D341Med (cell line): ENCODE measurements at places on chromosomes 1 and 21.

DNA sequence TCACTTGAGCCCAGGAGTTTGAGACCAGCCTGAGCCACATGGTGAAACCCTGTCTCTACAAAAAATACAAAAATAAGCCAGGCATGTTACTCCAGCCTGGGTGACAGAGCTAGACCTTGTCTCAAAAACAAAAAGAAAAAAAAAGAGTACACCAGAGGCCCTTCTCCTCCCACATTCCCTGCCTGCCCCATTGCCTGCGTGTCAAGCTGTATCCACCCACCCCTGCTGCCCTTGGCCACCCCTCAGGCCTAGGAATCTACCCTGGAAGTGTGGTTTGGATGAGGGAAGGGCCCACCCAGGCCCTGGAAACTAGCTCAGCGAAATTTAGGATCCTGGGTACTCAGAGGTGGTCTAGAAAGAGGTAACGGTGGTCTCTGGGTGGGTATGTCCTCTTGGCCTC is 25.7 kb upstream of the WASF2 start:
- DNase-seq: peak; percentile 9

DNA sequence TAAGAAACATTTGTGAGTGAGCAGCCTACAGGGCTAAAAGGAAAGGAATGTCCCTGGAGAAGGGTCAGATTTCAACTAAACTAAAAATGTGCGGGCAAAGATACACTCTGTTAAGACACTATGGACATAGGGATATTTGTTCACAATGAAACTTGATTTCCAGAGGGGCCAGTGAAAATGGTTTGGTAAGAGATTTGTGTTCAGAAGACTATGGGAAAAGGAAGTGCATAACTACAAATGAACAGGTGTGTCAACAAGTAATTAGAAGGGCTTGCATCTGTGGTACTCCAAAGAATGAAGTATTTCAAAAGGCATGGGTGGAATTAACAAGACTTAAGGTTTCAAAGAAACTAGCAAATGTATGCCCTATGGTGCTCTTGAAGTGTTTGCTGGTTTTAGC is 60.4 kb downstream of the NME7 start:
- no peak for DNase-seq

DNA sequence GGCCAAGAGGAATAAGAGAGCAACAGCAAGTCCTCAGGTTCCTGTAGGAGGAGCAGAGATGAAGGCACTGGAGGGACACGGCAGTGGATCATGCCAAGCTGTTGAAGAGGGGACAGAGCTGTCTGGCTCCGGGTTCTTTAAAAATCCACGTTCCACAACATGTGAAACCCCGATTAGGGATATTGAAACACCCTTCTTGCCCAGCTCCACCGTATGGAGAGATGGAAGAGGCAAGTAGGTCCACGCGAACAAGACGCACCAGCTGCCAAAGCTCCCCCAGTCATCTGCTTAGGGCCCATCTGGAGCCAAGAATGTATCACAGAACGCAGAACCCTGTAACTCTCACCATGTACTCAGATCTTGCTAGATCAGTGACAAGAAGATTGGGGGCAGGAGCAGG is 3.9 kb downstream of the C1orf198 start:
- DNase-seq: no peak

- DNase-seq: peak; percentile 80
Observed at GRCh38 chr1:210294999-210295745, 33.5 kb upstream of the HHAT start.

DNA sequence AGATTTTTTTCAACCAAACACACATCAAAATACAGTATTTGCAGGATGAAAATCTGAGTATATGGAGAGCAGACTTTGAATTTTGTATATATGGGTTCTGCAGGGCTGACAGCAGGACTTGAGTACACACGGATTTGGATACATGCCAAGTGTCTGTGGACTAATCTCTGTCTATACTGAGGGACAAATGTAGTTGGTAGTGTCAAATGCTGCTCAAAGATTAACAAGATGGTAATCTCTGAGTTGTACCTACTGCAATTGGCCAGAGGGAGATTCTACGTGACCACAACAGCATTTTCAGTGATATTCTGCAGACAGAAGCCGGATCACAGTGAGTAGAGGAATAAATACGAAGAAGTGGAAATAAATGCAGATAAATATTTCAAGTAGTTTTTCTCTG is 43.4 kb downstream of the SHCBP1L start:
- no peak for DNase-seq

DNA sequence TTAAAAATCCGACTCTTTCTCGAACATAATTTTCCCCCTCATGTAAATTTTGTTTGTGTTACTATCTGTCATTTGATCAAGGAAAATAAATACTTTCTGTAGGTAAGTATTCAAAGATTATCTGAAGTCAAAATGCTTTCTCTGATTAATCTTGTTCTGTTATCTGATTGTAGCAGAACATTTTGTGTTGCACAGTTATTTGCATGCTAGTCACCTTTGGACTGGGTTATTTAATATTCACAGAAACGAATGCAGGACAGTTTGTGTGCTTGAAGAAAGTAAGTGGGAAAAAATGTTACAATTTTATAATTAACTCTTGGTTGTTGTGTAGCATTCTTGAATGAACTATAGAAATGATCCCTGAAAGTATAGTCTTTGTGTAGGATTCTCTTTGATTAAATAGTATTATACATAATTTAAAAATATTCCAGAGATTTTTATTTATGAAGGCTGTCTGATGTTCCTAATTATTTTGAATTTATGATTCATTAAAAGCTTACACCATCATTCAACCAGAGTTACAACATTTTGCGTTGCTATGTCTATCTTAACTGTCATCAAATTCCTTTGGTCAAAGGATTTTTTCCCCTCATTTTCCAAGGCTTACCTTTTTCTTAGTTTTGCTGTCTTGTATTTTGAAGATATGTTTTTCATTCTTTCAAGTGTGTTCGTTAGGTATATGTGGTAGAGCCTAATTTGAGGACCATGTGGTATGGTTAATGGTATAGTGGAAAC is 176.6 kb downstream of the GIPC2 start:
- no peak for DNase-seq
